CD4-positive, CD25-positive, alpha-beta regulatory T cell (primary cell): ENCODE measurements at places on chromosomes 4 and X. TPM values are rescaled to one million over a fixed set of nuclear protein-coding genes. Genes with fewer than 3 reads are reported as not detected.
A peak's percentile ranks its signal among the peaks of the same experiment; 100 is the strongest.

DNA sequence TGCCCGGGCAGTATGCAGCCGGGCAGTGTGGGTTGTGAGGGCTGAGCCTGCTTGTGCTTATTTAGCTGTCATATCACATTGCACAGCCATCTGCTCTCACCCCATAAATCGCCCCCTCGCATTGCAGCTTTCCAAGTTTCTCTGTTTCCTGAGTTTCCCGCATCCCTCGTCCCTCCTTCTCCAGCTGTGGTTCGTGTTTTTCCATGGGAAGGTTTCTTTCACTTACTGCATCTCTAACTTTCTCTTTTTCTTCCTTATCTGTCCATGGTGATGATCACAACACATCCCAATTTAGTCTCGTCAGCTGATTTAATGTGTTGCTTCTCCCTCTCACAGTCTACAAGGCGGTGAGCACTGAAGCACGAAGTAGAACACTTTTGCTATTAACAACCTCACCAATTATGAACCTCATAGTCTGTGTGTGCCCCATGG is 118.1 kb downstream of the ENPP6 start:
- no peak for DNase-seq

GRCh38 chr4:144788469-144788868 is 142.5 kb downstream of the HHIP start:
- no peak for DNase-seq

GRCh38 chr4:120352739-120353138 is 286.1 kb upstream of the MAD2L1 start:
- DNase-seq: no peak

- DNase-seq: no peak
Measured at GRCh38 chrX:27599928-27600327, 9.8 kb downstream of the DCAF8L2 start.

DNA sequence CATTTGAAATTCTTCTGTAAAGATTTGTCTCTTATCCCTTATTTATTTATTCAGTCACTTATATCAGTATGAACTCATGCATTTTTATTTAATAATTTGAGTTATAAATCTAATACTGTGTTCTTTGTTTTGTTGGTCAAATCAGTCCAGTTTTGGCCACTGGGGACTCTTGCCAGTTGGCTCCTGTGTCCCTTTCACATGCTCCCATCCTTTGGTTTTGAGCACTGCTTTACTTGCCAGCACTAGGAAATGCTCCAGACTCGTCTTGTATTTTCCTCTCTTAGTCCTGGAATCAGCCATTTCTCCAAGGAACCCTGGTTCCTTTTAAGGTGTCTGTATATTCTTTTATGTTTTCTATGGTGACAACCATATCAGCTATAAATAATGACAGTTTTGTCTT is 28.1 kb downstream of the KANTR start:
- no peak for DNase-seq

GRCh38 chr4:80781431-80781830 is 249.1 kb upstream of the BMP3 start:
- DNase-seq: no peak

- DNase-seq: no peak
Measured at GRCh38 chr4:21512353-21512752, 436.2 kb downstream of the KCNIP4 start.

GRCh38 chrX:49754233-49754857 is 58.6 kb upstream of the PAGE1 start:
- DNase-seq: peak; percentile 68

DNA sequence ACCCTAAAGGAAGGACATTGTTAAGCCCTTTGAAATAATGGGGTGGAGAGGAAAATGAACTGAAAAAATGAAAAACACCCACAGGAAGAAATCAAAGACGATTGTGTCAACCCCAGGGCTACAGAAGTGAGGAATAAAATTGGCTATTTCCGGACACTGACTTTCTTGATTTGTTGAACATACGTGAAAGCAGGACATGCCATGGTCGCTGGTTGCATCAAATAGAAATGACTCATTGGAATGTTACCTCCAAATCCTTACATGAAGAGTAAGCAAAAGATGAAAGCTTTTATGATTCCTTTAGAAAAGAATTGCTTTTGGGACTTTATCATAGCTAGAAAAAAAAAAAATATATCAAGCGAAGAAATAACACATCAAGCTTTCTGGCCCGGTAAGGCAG is 75.3 kb downstream of the DCUN1D4 start:
- DNase-seq: no peak

DNA sequence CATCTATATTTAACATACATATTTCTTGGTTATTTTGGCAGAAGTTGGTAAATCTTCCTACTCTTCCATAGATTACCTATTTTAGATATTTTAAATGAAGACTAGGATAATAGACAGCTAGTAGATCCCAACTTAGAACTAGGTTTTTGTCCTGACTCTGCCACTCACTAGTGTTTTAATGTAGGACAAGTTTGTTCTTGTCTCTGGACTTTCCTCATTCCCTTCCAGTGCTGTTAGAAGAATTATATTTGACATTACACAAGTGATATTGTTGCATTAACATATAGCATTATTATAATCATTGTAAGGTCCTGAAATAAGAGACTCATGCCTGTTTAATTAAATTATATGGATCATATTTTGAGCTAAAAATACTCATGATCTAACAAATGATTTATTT is 24.1 kb upstream of the ALB start:
- no peak for DNase-seq

GRCh38 chr4:27087306-27088045 is 226.8 kb downstream of the STIM2 start:
- no peak for DNase-seq

DNA sequence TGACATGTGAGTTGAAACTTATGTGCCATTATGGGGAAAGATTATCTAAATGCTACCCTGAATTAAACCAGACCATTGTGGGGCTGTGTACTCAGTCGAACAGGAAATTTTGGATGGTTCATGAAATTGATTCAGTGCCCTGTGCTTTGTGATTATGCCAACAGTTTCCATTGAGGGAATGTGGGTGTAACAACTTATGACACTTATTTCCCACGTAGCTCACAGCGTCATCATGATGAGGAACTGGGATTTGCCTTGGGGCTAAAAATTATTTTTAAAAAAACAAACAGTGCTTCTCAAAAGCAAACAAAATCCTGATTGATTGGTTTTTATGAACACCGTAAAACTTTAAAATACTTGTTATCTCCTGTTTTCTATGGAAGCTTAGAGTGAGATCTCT is 8.3 kb upstream of the CLTRN start:
- DNase-seq: no peak

GRCh38 chr4:18057821-18058533 is 36.4 kb upstream of the LCORL start:
- no peak for DNase-seq

- DNase-seq: no peak
Measured at GRCh38 chr4:113639326-113639725, 122.2 kb downstream of the CAMK2D start.

GRCh38 chrX:103101299-103102042 is 8.5 kb upstream of the NXF3 start:
- DNase-seq: no peak

GRCh38 chrX:43735534-43735933 is 79.4 kb downstream of the MAOA start:
- no peak for DNase-seq

DNA sequence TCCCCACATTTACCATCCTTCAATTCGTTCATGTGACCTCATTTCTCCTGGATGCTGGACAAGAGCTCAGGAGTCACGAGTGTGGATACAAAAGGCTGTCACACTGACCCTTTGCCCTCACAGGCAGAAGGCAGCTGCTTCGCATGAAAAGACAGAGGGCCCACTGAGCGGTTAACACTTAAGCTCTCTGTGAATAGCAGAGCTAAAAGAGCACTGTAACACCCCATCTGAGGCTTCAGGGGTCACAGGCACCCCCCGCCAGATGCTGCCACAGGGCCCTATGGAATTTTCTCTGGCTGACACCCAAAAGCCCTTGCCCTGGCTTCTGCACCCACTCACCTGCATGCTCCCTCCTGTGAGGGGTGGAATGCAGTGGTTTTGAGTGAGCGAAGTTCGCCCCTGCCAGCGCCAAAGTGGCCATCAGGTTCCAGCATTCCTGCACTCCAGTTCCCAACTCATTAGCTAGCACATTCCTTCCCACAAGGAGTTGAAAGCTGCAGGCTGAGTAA is 360.9 kb downstream of the PPP3CA start:
- no peak for DNase-seq

DNA sequence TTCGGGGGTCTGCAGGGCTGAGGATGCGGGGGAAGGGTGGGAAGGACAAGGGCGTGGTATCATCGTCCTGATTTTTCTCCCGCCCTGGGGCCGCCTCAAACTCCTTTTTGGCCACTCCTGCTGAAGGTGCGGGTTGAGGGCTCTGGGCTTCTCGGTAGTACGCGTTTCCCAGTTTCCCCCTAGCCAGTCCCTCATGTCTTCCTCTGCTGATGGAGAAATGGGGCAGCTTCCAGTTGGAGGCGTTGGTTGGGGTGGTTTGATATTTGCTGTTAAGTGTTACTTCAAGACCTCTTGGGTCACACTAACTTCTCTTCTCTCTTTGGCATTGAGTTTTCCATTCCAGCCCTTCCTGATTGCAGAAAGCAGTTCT is 482 bp downstream of the GSTCD start:
- peak; percentile 33 for DNase-seq

GRCh38 chrX:136179133-136179532 is 31.8 kb downstream of the FHL1 start:
- DNase-seq: no peak

DNA sequence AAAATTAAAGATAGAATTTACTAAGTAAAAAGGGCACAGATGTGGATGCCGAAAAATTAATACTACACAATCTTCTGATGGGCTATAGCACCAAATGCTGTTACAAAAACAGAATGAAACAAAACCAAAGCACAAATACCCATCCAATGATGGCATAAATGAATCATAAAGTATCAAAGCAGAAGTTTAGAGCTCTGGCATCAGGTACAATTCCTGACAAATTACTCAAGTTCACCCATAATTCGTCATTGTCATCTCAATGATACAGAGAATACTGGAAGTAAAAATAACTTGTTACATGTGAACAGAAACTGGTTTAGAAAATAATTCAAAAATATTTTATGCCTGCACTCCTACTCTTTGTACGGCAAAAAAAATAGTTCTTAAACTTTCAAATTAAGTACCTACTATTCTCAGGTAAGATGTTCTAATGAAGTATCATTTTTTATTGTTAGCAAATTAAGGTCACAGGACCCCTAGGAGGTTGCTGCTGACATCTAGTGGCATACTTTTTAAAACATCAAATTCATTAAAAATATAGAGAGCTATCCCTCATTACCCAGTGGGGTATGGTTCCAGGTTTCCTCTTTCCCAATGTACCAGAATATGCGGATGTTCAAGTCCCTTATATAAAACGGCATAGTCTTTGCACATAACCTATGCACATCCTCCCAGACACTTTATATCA is 126.1 kb downstream of the INPP4B start:
- DNase-seq: peak; percentile 63

- DNase-seq: no peak
Measured at GRCh38 chr4:32321421-32321820, 1601.3 kb downstream of the PCDH7 start.

GRCh38 chr4:85774000-85774399 is 299.1 kb downstream of the ARHGAP24 start:
- no peak for DNase-seq

DNA sequence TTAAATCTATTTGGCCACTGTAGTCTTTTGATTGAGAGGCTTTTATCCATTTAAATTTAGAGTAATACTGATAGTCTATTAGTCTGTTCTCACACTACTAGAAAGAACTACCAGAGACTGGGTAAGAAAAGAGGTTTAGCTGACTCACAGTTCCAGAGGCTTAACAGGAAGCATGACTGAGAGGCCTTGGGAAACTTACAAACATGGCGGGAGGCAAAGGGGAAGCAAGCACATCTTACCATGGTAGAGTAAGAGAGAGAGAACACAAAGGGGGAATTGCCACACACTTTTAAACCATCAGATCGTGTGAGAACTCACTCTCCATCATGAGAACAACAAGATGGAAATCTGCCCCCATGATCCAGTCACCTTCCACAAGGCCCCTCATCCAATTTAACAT is 410.9 kb downstream of the PDGFC start:
- DNase-seq: no peak

- DNase-seq: no peak
Measured at GRCh38 chrX:53049127-53049517, 533 bp downstream of the GPR173 start.

DNA sequence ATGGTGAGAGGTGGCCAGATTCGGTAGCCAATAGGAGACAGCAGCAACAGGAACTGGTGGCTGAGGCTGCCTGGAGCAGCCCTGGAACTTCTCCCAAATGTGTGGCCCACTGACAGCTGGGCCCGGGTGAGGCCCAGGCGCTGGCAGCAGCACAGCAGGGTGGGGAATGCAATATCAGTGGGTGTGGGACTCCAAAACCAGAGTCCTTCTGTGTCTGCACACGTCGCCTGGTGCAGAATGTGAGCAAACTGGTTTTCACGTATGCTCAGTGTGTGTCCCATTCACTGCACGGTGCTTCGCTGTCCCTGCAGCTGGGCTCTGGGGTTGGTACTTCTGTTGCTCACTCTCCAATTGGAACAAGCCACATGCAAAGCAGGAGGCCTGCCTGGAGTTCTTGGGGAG is 14.4 kb upstream of the CENPU start:
- DNase-seq: no peak

ANOS1 gene
- not detected for total RNA-seq

PAGE2 gene
- total RNA-seq: not detected

FRAS1 gene
- total RNA-seq: not detected

LEF1 gene
- total RNA-seq: 469 TPM

DUSP21 gene
- not detected for total RNA-seq

SHISA3 gene
- not detected for total RNA-seq

LONRF3 gene
- total RNA-seq: 5.3 TPM

PLAC8 gene
- total RNA-seq: 70.0 TPM

LINC00632 gene
- 0.54 TPM for total RNA-seq

PDE6B gene
- total RNA-seq: 12.3 TPM

P2RY4 gene
- total RNA-seq: 0.39 TPM

SYTL4 gene
- total RNA-seq: 0.22 TPM

ITM2A gene
- 135 TPM for total RNA-seq

UNC5C gene
- not detected for total RNA-seq
